ENCODE measurements at places on chromosomes 13 and 19. TPM values are rescaled to one million over a fixed set of nuclear protein-coding genes. Genes with fewer than 3 reads are reported as not detected.
A peak's percentile ranks its signal among the peaks of the same experiment; 100 is the strongest.

DNA sequence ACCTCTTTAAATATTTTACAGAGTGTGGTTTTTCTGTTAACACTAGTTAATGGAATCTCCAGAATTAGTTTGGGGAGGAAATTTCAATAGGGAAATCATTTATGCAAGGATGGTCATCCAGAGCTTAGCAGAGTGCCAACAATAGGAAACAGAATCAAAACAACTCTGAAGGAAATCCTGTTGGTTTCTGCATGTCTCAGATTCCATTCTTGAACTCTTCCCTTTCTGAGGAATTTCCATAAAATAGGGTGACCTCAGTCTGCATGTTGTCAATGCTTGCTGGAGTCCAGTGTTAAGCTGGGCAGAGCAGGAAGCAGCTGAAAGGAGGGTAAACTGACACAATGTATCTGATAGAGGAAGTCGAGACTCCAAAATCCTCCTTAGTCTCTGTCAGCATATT, 16.9 kb downstream of the CBY2 start:
- no peak for DNase-seq

NMRK2 gene
- not detected for total RNA-seq

DNA sequence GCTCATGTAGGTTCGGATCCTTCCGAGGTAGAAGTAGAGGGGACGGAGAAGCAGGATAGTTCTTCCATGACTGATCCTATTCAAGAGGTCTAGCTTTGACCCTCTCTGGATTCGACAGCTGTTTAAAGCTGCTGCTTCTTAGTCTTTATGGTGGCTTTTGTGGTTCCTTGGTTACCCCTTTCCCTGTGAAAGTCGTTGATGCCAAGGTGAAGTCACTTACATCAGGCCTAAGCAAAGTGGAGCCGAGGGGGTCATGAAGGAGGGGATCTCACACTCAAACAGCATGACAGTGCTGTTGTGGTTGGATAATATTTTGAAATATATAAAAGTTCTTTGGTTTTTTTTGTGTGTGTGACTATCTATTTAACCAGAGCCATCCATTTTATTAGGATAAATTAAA, 8.1 kb downstream of the CCDC70 start:
- DNase-seq: no peak

PGLYRP1 gene
- not detected for total RNA-seq

GRCh38 chr13:24693862-24694471, 13.8 kb downstream of the ATP12A start:
- DNase-seq: peak; percentile 74

Data from activated naive CD4-positive, alpha-beta T cell treated with anti-CD3 and anti-CD28 coated beads for 36 hours (primary cell).